Panc1 (cell line): ENCODE measurements at places on chromosomes 12 and 14.
A peak's percentile ranks its signal among the peaks of the same experiment; 100 is the strongest.

DNA sequence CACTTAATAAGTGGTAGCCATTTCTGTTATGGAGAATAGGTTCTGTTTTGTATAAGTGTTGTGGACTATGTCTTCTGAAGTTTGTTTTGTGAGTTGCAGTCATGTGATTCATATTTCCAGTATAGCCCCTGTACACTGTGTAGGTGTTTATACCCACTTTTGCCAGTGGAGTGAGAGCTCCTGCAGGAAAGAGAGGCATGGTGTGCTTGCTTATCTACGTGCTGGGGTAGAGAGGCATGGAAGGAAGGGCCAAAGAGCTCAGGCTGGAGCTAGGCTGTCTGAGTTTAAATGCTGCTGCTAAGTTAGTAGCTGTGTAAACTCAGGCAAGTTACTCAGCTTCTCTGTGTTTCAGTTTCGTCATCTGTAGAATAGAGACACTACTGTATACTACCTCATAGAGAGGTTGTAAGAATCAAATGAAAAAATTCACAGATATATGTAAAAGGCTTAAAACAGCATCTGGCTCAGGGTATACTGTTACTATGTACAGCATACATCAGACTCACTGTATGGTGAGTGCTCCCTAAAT, 88.2 kb upstream of the SLC38A2 start:
- H3K27ac ChIP-seq = peak overlapping the region; percentile 66
- DNase-seq = no peak
- H3K4me3 ChIP-seq = no peak overlapping the region
- H3K27me3 ChIP-seq = no peaks in the 10 kb centered on the region

- no peak overlapping the region for H3K27ac ChIP-seq
- no peak for DNase-seq
- H3K36me3 ChIP-seq = no peaks in the 10 kb centered on the region; the same call in 1 of the 2 replicates
- H3K4me1 ChIP-seq = no peaks in the 10 kb centered on the region
Measured at GRCh38 chr12:72872996-72873395, 600.8 kb downstream of the TRHDE start.

GRCh38 chr12:116215023-116215422, 62.5 kb downstream of the MED13L start:
- no peaks in the 10 kb centered on the region for H3K36me3 ChIP-seq
- H3K4me1 ChIP-seq = peaks cover 38% of the 10 kb centered on the region
- DNase-seq = no peak
- H3K4me3 ChIP-seq = no peak overlapping the region

- DNase-seq = no peak
- H3K4me1 ChIP-seq = no peaks in the 10 kb centered on the region
- no peaks in the 10 kb centered on the region for H3K27me3 ChIP-seq
- H3K27ac ChIP-seq = no peak overlapping the region
Measured at GRCh38 chr14:66225337-66225736, 260.8 kb upstream of the CCDC196 start.

GRCh38 chr14:104037074-104037473, 48.4 kb upstream of the ASPG start:
- H3K4me1 ChIP-seq = no peaks in the 10 kb centered on the region
- no peaks in the 10 kb centered on the region; the same call in 1 of the 2 replicates for H3K36me3 ChIP-seq
- H3K27ac ChIP-seq = no peak overlapping the region
- DNase-seq = no peak
- H3K27me3 ChIP-seq = 0 out of 2 replicates have a peak, but pooled peaks cover 2% of the 10 kb centered on the region
- H3K4me3 ChIP-seq = no peak overlapping the region

DNA sequence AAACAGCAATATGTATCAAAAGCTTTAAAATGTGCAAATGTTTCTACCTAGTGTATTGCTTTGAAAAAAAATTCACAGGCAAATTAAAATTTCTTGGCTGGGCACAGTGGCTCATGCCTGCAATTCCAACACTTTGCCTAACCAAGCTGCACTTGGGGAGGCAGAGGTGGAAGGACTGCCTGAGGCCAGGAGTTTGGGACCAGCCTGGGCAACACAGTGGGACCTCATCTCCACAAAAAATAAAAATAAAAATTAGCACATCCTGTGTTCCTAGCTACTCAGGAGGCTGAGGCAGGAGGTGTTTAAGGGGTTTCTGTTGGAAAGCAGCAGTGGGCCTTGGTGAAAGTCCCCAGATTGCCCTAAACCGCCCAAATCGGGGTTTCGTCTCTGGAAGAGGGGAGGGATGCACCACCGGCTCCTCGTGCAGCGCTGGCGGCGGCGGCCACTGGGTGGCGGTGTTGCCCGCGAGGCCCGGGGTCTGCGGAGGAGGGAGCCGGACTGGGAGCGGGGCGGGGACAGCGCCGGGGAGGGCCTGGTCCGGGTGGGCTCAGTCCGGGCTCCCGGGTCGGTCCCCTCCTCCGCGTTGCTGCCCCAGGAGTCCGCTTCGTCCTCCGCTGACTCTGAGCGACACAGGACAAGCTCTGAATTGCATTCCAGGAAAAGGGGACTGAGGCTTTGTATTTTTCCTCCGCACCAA, 265.6 kb downstream of the AACS start:
- H3K4me1 ChIP-seq = no peaks in the 10 kb centered on the region
- DNase-seq = no peak
- peak overlapping the region; percentile 36 for H3K4me3 ChIP-seq
- H3K27me3 ChIP-seq = peaks cover 4% of the 10 kb centered on the region
- H3K27ac ChIP-seq = no peak overlapping the region
- H3K36me3 ChIP-seq = no peaks in the 10 kb centered on the region

- peaks cover 10% of the 10 kb centered on the region; the same call in 1 of the 2 replicates for H3K4me1 ChIP-seq
- H3K4me3 ChIP-seq = no peak overlapping the region
- H3K27me3 ChIP-seq = no peaks in the 10 kb centered on the region
- H3K27ac ChIP-seq = peak overlapping the region; percentile 69; the same call in 1 of the 2 replicates
- H3K36me3 ChIP-seq = no peaks in the 10 kb centered on the region
- peak; percentile 57 for DNase-seq
Measured at GRCh38 chr12:66087365-66087943, 43.1 kb downstream of the LLPH start.

- no peaks in the 10 kb centered on the region; the same call in 1 of the 2 replicates for H3K27me3 ChIP-seq
- H3K36me3 ChIP-seq = no peaks in the 10 kb centered on the region
- no peaks in the 10 kb centered on the region for H3K4me1 ChIP-seq
- no peak overlapping the region for H3K4me3 ChIP-seq
Measured at GRCh38 chr12:67692966-67693365, 44.4 kb downstream of the DYRK2 start.

- H3K4me1 ChIP-seq = peaks cover 9% of the 10 kb centered on the region
- H3K27ac ChIP-seq = peak within 1 kb of the TSS; percentile 91
- no peaks in the 10 kb centered on the region; the same call in 1 of the 2 replicates for H3K36me3 ChIP-seq
- H3K4me3 ChIP-seq = peak within 1 kb of the TSS; percentile 86
Measured at GRCh38 chr14:20412876-20413743, at the start of gene TEP1. Gene TEP1, minus strand, starts transcription at chr14:20413501. Its CDS starts 5,062 bp downstream, at chr14:20408439.

GRCh38 chr12:80756875-80757274, 40.2 kb downstream of the MYF5 start:
- no peak overlapping the region for H3K27ac ChIP-seq
- H3K27me3 ChIP-seq = no peaks in the 10 kb centered on the region
- no peak overlapping the region for H3K4me3 ChIP-seq
- H3K4me1 ChIP-seq = no peaks in the 10 kb centered on the region

DNA sequence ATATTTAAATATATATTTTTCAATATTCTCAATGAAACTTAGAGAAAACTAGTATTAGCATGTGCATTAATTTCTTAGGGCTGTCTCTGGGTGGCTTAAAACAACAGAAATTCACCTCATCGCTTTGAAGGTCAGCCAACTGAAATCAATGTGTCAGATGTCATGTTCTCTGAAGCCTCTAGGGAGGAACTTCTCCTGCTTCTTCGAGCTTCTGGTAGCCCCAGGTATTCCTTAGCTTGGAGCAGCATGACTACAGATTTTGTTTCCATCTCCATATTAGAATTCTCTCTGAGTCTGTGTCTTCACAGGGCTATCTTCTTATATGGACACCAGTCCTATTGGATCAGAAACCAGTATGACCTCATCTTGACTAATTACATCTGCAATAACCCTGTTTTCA, 221.5 kb downstream of the PDZRN4 start:
- no peaks in the 10 kb centered on the region for H3K4me1 ChIP-seq
- H3K27me3 ChIP-seq = no peaks in the 10 kb centered on the region
- H3K27ac ChIP-seq = no peak overlapping the region
- no peaks in the 10 kb centered on the region for H3K36me3 ChIP-seq

- no peak overlapping the region for H3K4me3 ChIP-seq
- H3K27ac ChIP-seq = no peak overlapping the region
- no peaks in the 10 kb centered on the region for H3K4me1 ChIP-seq
- no peaks in the 10 kb centered on the region for H3K27me3 ChIP-seq
- no peaks in the 10 kb centered on the region for H3K36me3 ChIP-seq
- no peak for DNase-seq
Measured at GRCh38 chr14:82854131-82854530, 1320.5 kb upstream of the SEL1L start.

GRCh38 chr12:125674554-125675338, 609.5 kb downstream of the AACS start:
- H3K4me1 ChIP-seq = no peaks in the 10 kb centered on the region
- H3K27ac ChIP-seq = no peak overlapping the region
- no peak overlapping the region for H3K4me3 ChIP-seq
- H3K27me3 ChIP-seq = no peaks in the 10 kb centered on the region; the same call in 1 of the 2 replicates
- H3K36me3 ChIP-seq = no peaks in the 10 kb centered on the region
- no peak for DNase-seq

GRCh38 chr14:102654298-102654697, 61.8 kb downstream of the RCOR1 start:
- DNase-seq = no peak
- no peak overlapping the region for H3K4me3 ChIP-seq
- H3K27me3 ChIP-seq = no peaks in the 10 kb centered on the region
- H3K27ac ChIP-seq = no peak overlapping the region
- H3K4me1 ChIP-seq = peaks cover 15% of the 10 kb centered on the region

DNA sequence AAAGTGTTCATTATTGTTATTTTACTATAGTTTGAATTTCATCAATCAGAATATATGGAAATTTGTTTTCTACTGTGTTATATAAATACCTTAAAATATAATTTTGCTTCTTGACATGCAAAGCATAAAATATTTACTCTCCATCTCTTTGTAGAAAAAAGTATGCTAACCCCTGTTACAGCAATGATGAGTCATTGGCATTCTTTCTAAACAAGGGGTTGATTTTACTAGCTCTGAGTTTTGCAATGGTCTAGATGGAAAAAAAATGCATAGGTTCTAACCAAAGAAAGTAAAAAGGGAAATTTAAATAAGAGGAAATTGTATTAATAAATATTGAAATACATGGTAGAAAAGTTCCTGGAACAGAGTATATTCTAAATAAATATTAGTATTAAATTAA, 990.2 kb upstream of the ATXN7L3B start:
- H3K4me1 ChIP-seq = no peaks in the 10 kb centered on the region
- H3K36me3 ChIP-seq = no peaks in the 10 kb centered on the region
- no peak overlapping the region for H3K4me3 ChIP-seq
- no peak overlapping the region for H3K27ac ChIP-seq

GRCh38 chr12:89327486-89328094, 24.7 kb downstream of the DUSP6 start:
- no peaks in the 10 kb centered on the region for H3K4me1 ChIP-seq
- H3K27me3 ChIP-seq = no peaks in the 10 kb centered on the region
- no peak overlapping the region for H3K4me3 ChIP-seq
- no peak for DNase-seq
- H3K36me3 ChIP-seq = no peaks in the 10 kb centered on the region

DNA sequence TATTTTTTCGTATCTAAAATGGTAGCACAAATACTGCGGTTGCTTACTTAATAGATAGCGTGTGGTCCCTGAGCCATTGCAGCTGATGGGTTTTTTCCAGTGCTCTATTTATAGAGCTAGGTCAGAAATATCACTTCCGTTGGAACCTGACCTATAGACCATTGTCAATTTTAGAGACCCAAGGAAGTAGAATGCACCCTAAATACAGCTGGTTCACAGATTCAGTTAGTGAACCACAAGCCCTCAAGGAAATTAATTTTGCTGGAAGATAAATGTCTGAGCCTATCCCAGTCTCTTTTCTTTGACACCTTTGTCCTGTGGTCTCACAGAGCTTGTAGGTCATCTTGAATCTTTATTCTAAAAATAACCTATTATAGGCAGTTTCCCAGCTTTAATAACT, 391.0 kb downstream of the ZFP36L1 start:
- H3K4me3 ChIP-seq = no peak overlapping the region

- no peak overlapping the region for H3K27ac ChIP-seq
- no peak for DNase-seq
- H3K4me1 ChIP-seq = no peaks in the 10 kb centered on the region
- no peak overlapping the region for H3K4me3 ChIP-seq
- H3K27me3 ChIP-seq = no peaks in the 10 kb centered on the region
- no peaks in the 10 kb centered on the region for H3K36me3 ChIP-seq
Measured at GRCh38 chr14:58864751-58865513, 227.2 kb downstream of the DACT1 start.

- H3K27me3 ChIP-seq = no peaks in the 10 kb centered on the region
- H3K4me3 ChIP-seq = no peak overlapping the region
- H3K4me1 ChIP-seq = peaks cover 7% of the 10 kb centered on the region
- no peak overlapping the region for H3K27ac ChIP-seq
Measured at GRCh38 chr14:93986955-93987354, 10.1 kb upstream of the CCDC197 start.

- H3K27me3 ChIP-seq = no peaks in the 10 kb centered on the region
- H3K4me1 ChIP-seq = no peaks in the 10 kb centered on the region
- no peak for DNase-seq
- no peak overlapping the region for H3K4me3 ChIP-seq
Measured at GRCh38 chr12:79776111-79776510, 85.3 kb upstream of the PAWR start.

- no peaks in the 10 kb centered on the region; the same call in 1 of the 2 replicates for H3K36me3 ChIP-seq
Measured at GRCh38 chr14:57889245-57889644, 23.4 kb upstream of the SLC35F4 start.

GRCh38 chr12:47534695-47535094, 171.1 kb downstream of the RPAP3 start:
- DNase-seq = no peak
- H3K4me3 ChIP-seq = no peak overlapping the region
- no peaks in the 10 kb centered on the region for H3K4me1 ChIP-seq
- no peaks in the 10 kb centered on the region for H3K36me3 ChIP-seq
- H3K27ac ChIP-seq = no peak overlapping the region

GRCh38 chr14:99075061-99075460, 196.9 kb downstream of the BCL11B start:
- H3K27ac ChIP-seq = no peak overlapping the region
- no peaks in the 10 kb centered on the region for H3K27me3 ChIP-seq
- no peak overlapping the region for H3K4me3 ChIP-seq
- no peaks in the 10 kb centered on the region for H3K36me3 ChIP-seq
